ENCODE measurements at places on chromosomes 7 and 10. TPM values are rescaled to one million over a fixed set of nuclear protein-coding genes. Genes with fewer than 3 reads are reported as not detected.

GRCh38 chr10:99172128-99172738 lies 63.4 kb downstream of the HPSE2 start:
- no peak overlapping the region for H3K27ac ChIP-seq
- H3K36me3 ChIP-seq: no peaks in the 10 kb centered on the region
- no peaks in the 10 kb centered on the region for H3K4me1 ChIP-seq
- no peak overlapping the region for H3K4me3 ChIP-seq

DNA sequence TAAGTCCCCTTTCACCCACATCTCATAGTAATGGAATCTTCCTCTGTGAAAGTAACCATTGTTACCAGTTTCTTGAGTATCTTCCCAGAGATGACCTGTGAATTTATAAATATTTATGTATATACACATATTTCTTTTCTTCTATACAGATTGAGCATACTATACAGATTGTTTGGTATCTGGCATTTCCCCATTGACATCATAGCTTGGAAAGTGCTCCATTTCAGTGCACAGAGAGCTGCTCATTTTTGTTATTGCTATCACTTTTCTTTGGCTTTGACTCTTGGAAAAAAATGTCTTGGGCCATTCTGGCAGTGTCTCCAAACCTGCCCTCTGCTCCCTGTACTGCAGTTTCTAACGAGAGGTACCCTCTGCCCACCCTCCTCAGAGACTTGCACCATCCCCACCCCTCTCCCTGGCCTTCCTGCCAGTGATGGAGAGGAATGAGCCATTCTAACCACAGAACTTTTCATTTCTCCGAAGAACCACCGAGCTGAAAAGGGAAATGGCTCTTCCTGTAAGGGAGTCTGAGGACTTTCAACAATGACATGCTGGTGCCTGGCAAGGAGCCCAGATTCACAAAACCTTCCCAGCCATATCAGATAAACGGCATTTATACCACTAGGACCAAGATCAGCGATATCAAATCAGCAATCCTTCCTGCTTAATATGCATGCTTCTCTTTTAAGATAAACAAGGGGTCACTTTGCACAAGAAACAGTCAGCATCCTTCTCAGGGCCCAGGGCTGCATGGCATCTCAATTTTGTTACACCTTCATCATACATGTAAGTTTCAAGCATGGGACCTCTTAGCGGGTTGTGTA lies 19.7 kb upstream of the CCSER2 start:
- H3K27me3 ChIP-seq: no peaks in the 10 kb centered on the region
- no peaks in the 10 kb centered on the region for H3K4me1 ChIP-seq

DNA sequence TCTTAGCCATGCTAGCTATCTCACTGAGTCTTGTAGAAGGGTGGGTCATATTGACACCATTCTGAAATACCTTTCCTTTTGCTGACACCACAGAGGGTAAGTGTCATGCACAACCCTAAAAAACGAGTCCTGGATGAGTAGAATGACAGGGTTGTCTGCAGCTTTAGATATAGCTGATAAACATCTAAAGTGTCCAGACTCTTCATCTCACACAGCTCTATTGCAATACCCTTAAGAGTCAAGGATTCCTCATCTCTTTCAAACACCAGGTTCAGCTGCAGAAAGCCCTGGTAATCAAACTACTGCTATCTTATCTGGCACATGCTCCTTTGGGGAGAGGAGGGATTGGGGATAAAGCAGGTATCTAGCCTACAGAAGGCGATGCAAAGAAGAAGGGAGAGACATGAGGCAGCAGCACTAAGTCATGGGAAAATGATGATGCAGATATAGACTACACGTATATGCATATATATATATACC lies 127.0 kb downstream of the ANK3 start:
- H3K4me3 ChIP-seq: no peak overlapping the region
- no peak overlapping the region for H3K27ac ChIP-seq
- H3K36me3 ChIP-seq: no peaks in the 10 kb centered on the region
- no peaks in the 10 kb centered on the region for H3K4me1 ChIP-seq
- H3K27me3 ChIP-seq: no peaks in the 10 kb centered on the region

GRCh38 chr10:3008518-3009195 lies 58.7 kb upstream of the PFKP start:
- no peaks in the 10 kb centered on the region for H3K36me3 ChIP-seq
- H3K27ac ChIP-seq: no peak overlapping the region
- no peaks in the 10 kb centered on the region for H3K4me1 ChIP-seq
- peaks cover 40% of the 10 kb centered on the region for H3K27me3 ChIP-seq

DNA sequence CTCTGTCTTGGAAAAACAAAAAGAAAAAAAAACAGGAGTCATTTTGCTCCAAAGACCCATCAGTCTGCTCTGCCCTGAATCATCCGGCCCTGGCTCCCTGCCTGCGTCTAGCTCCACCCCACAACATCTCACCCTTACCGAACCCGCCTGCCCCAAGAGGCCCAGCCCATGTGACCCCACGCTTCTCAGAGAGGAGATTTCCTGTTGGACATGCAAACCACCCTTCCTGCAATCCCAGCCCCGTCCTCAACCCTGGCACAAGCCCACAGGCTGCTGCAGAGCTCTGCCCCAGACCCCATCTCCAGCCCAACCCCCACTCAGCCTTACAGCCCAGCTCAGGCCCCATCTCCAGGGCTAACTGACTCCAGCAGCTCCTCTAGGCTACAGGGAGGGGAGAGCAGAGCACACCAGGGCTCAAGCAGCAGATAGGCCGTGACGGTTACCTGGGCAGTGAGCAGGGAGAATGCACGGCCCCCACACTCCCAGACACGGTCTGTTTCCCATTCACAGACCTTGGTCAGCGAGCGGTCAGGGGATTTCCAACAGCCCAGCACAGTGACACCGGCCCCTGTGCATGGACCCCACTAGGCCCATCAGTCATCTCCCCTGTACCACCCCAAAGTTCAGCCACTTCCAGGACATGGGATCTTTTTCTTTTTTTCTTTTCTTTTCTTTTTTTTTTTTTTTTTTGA lies 69.9 kb upstream of the GTF2I start:
- H3K4me1 ChIP-seq: peaks cover 11% of the 10 kb centered on the region
- H3K27me3 ChIP-seq: no peaks in the 10 kb centered on the region
- H3K4me3 ChIP-seq: peak overlapping the region; percentile 13
- peak; percentile 94 for DNase-seq
- peak overlapping the region; percentile 76 for H3K27ac ChIP-seq

DNA sequence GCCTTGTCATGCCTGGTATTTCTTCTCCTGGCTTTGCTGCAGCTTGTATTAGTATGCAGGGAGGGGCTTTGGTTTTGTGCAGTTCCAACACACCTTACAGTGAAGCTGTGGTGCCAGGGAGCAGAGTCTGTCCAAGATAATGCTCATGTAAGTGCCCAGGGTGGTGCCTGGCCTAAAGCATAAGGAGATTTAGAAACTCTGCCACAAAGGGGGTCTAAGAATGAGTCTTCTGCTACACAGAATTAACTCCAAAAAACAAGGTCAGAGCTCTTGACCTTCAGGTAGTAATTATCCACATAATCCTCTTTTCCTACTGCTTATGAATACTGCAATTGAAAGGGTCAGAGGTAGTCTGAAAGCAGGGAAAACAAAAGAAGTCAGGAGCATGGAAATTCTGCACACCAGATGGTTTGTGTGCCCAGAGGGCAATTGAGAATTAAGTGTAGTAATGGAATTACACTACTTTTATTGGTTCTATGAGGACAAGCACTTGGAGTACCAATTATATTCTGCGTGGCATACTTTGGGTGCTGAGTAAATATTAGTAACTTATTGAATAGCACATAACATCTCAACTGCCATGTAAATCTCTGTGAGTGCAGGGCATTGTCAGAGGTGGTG lies 121.5 kb downstream of the KAT6B start:
- peaks cover 22% of the 10 kb centered on the region for H3K4me1 ChIP-seq
- H3K27ac ChIP-seq: no peak overlapping the region
- H3K4me3 ChIP-seq: no peak overlapping the region
- H3K36me3 ChIP-seq: no peaks in the 10 kb centered on the region

DNA sequence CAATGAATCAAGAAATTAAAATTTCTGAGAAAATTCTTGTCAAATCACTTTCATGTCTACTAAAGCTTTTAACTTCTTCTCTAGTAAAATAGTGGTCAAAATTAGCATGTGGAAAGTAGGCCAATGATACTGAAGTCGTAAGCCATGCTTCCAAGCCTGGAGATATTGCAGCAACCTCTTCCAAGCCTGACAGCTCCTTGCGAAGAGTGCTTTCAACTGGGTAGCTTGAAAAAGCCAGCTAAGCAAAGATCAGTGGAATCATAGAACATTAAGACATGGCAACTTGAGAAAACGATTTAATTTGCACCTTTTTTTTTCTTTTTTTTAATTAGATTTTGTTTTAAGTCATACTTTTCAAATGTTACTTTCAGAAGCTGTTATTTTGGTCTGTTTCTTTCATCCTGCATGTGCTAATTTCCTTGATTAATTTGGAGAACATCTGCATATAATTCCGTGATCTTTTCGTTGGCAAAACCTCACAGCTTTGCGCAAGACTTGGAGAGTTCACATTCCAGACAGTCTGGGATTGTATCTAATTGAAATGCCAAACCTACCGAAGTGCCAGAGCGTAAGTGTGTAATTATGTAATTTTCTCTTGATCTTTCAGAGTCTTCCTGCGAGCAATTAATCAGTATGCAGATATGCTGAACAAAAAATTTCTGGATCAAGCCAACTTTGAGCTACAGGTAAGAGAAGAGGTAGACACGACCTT lies 142.2 kb upstream of the INSYN2A start:
- peaks cover 14% of the 10 kb centered on the region for H3K4me1 ChIP-seq
- H3K27me3 ChIP-seq: no peaks in the 10 kb centered on the region
- H3K36me3 ChIP-seq: no peaks in the 10 kb centered on the region
- H3K4me3 ChIP-seq: no peak overlapping the region

- H3K36me3 ChIP-seq: no peaks in the 10 kb centered on the region
- no peaks in the 10 kb centered on the region for H3K27me3 ChIP-seq
- peaks cover 49% of the 10 kb centered on the region for H3K4me1 ChIP-seq
- peak overlapping the region; percentile 62 for H3K27ac ChIP-seq
These were observed 2.7 kb upstream of the JCAD start for GRCh38 chr10:30062090-30062489.

GRCh38 chr10:79328737-79329504 lies 18.3 kb upstream of the PPIF start:
- H3K4me3 ChIP-seq: no peak overlapping the region
- H3K27me3 ChIP-seq: no peaks in the 10 kb centered on the region
- H3K27ac ChIP-seq: no peak overlapping the region

GRCh38 chr10:129963641-129964501 lies at the start of gene EBF3:
EBF3 (minus strand) TSS chr10:129964274; CDS start chr10:129963768, 506 bp downstream.
- no peak within 1 kb of the TSS for H3K27ac ChIP-seq
- H3K27me3 ChIP-seq: peaks cover 78% of the 10 kb centered on the region
- H3K4me1 ChIP-seq: no peaks in the 10 kb centered on the region
- H3K36me3 ChIP-seq: no peaks in the 10 kb centered on the region

- no peak overlapping the region for H3K27ac ChIP-seq
- H3K27me3 ChIP-seq: no peaks in the 10 kb centered on the region
- DNase-seq: no peak
- no peak overlapping the region for H3K4me3 ChIP-seq
- no peaks in the 10 kb centered on the region for H3K4me1 ChIP-seq
- H3K36me3 ChIP-seq: no peaks in the 10 kb centered on the region
These were observed 10.2 kb upstream of the COBL start for GRCh38 chr7:51326656-51327286.

- H3K36me3 ChIP-seq: peaks cover 33% of the 10 kb centered on the region
- no peaks in the 10 kb centered on the region for H3K27me3 ChIP-seq
- peaks cover 29% of the 10 kb centered on the region for H3K4me1 ChIP-seq
- no peak overlapping the region for H3K4me3 ChIP-seq
These were observed 43.4 kb downstream of the DNMBP start for GRCh38 chr10:99966306-99966705.

GRCh38 chr7:106514881-106515280 lies 146.1 kb downstream of the CCDC71L start:
- no peaks in the 10 kb centered on the region for H3K27me3 ChIP-seq
- no peak overlapping the region for H3K27ac ChIP-seq
- no peaks in the 10 kb centered on the region for H3K36me3 ChIP-seq
- peak; percentile 12 for DNase-seq
- H3K4me1 ChIP-seq: no peaks in the 10 kb centered on the region

ODAD2 gene
- total RNA-seq: 1.5 TPM

EPO gene
- not detected for total RNA-seq

TMEM120A gene
- 8.2 TPM for total RNA-seq

TMEM176A gene
- not detected for total RNA-seq

PRSS2 gene
- not detected for total RNA-seq

TRPV6 gene
- not detected for total RNA-seq

NUTM2E gene
- not detected for total RNA-seq

WDFY4 gene
- not detected for total RNA-seq

ANXA7 gene
- 152 TPM for total RNA-seq

CTAGE6 gene
- 0.22 TPM for total RNA-seq

MMD2 gene
- total RNA-seq: not detected

SEMA3E gene
- total RNA-seq: 1.6 TPM
